ENCODE measurements at places on chromosomes 1 and 21. TPM values are rescaled to one million over a fixed set of nuclear protein-coding genes. Genes with fewer than 3 reads are reported as not detected.

FLVCR1 gene
- 20.7 TPM for total RNA-seq

CFAP45 gene
- 1.5 TPM for total RNA-seq

SERPINC1 gene
- total RNA-seq = not detected

SLC30A10 gene
- total RNA-seq = not detected

DPH5 gene
- 43.2 TPM for total RNA-seq

AGL gene
- total RNA-seq = 11.9 TPM

OR6P1 gene
- total RNA-seq = not detected

DIPK1A gene
- total RNA-seq = 10.9 TPM

TLR5 gene
- total RNA-seq = 1.5 TPM

CFHR2 gene
- total RNA-seq = not detected

NOTCH2 gene
- 55.7 TPM for total RNA-seq

ETV3L gene
- not detected for total RNA-seq

ELAPOR1 gene
- total RNA-seq = 0.17 TPM

ADCY10 gene
- total RNA-seq = 0.44 TPM

SSX2IP gene
- total RNA-seq = 37.2 TPM

ERICH3 gene
- not detected for total RNA-seq

CCSAP gene
- total RNA-seq = 11.7 TPM

FTCD gene
- total RNA-seq = 5.4 TPM

PYHIN1 gene
- not detected for total RNA-seq

ASCL5 gene
- total RNA-seq = 0.22 TPM

DRAXIN gene
- total RNA-seq = 6.7 TPM

TNFRSF8 gene
- not detected for total RNA-seq

CBR1 gene
- total RNA-seq = 84.8 TPM

CYP4A11 gene
- total RNA-seq = not detected

ADAMTS5 gene
- not detected for total RNA-seq

CFH gene
- 2.2 TPM for total RNA-seq

CYB5RL gene
- total RNA-seq = 7.0 TPM

BATF3 gene
- 6.9 TPM for total RNA-seq

KRTAP19-1 gene
- not detected for total RNA-seq

TSACC gene
- total RNA-seq = 1.0 TPM

OVAAL gene
- total RNA-seq = not detected

WASF2 gene
- total RNA-seq = 133 TPM

CALML6 gene
- not detected for total RNA-seq

EPHB2 gene
- 10.4 TPM for total RNA-seq

EXOC8 gene
- 13.8 TPM for total RNA-seq

KCNJ10 gene
- total RNA-seq = not detected

HFM1 gene
- 1.3 TPM for total RNA-seq

CD101 gene
- 1.7 TPM for total RNA-seq

PCAT6 gene
- 1.7 TPM for total RNA-seq

DMBX1 gene
- total RNA-seq = 1.4 TPM

HES3 gene
- total RNA-seq = not detected

MTARC2 gene
- 0.55 TPM for total RNA-seq

GJA4 gene
- not detected for total RNA-seq

ST6GALNAC5 gene
- total RNA-seq = not detected

TCHHL1 gene
- not detected for total RNA-seq

CFHR1 gene
- total RNA-seq = not detected

TFB2M gene
- total RNA-seq = 18.0 TPM

MFSD2A gene
- 6.8 TPM for total RNA-seq

PLA2G2A gene
- total RNA-seq = not detected

NCAM2 gene
- 38.2 TPM for total RNA-seq

FAM163A gene
- total RNA-seq = not detected

LCE1D gene
- total RNA-seq = not detected

CELA3B gene
- not detected for total RNA-seq

PTCH2 gene
- 2.3 TPM for total RNA-seq

PPP1R12B gene
- 17.0 TPM for total RNA-seq

CRP gene
- total RNA-seq = not detected
